BJ (cell line): ENCODE measurements at places on chromosomes 1 and 21. TPM values are rescaled to one million over a fixed set of nuclear protein-coding genes. Genes with fewer than 3 reads are reported as not detected.

Gene TLCD4
- polyA plus RNA-seq: 0.09 and 0.20 TPM in 2 replicates

Gene CHI3L1
- polyA plus RNA-seq: 0.10 and 0.20 TPM in 2 replicates

Gene LCE1D
- polyA plus RNA-seq: not detected in 2 replicates

Gene ATP1A2
- 0.49 and 1.1 TPM in 2 replicates for polyA plus RNA-seq

Gene IPP
- polyA plus RNA-seq: 4.4 and 9.6 TPM in 2 replicates

Gene C21orf58
- polyA plus RNA-seq: 2.5 and 4.1 TPM in 2 replicates

Gene WLS
- polyA plus RNA-seq: 28.4 and 34.9 TPM in 2 replicates

Gene SIM2
- polyA plus RNA-seq: not detected in 2 replicates

Gene FCRL2
- polyA plus RNA-seq: not detected in 2 replicates

DNA sequence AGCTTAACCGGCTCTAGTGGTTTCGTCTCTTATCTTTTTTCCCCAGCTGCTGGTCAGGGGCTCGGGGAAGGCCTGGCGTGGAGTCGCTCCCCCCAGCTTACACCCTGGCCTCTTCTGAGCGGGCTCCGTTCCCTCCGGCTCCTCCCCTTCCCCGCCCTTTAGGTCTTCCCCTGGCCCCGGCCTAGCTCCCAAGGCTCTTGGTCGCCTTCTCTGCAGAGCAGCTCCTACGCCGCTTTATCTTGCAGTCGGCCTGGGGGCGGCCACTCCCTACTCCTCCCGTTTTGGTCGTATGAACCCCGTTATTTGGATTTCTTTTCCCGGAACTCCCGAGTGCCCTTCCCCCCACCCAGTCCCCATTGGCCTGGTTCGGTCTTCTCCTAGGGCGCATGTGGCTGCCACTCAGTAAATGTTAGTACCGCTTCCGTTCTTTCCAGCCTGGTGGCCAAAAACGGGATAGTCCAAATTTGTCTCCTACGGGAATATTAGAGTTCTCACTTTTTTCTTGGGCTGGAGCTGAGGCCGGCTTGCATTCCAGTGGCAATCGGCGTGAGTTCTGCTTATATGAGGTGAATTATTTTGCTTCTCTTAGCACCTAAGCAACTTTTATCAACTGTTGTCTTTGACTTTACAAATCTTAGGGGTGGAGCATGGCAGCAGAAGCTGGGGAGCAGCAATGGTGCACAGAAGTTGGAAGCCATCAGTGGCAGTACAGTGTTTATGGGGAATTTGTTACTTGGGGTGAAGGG is 467 bp downstream of the THRAP3 start:
- DNase-seq: peak; percentile 59

DNA sequence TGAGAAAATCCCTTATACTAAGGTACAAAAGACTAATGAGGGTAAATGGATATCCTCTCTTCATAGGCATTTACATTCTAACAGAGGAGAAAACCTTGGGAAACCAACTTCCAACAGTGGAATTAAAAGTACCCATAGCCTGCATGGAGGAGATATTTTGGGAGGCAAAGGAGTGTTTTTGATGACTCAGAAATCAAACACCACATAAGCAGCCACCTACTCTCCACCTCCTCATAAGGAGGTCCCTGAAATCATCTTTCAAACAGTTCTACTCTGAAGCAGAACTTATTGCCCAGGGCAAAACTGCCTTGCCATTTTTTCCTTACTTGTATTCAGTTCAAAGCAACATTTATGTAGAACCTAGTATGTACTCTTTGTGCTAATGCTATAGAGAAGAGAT is 211.3 kb downstream of the KCNH1 start:
- DNase-seq: no peak

DNA sequence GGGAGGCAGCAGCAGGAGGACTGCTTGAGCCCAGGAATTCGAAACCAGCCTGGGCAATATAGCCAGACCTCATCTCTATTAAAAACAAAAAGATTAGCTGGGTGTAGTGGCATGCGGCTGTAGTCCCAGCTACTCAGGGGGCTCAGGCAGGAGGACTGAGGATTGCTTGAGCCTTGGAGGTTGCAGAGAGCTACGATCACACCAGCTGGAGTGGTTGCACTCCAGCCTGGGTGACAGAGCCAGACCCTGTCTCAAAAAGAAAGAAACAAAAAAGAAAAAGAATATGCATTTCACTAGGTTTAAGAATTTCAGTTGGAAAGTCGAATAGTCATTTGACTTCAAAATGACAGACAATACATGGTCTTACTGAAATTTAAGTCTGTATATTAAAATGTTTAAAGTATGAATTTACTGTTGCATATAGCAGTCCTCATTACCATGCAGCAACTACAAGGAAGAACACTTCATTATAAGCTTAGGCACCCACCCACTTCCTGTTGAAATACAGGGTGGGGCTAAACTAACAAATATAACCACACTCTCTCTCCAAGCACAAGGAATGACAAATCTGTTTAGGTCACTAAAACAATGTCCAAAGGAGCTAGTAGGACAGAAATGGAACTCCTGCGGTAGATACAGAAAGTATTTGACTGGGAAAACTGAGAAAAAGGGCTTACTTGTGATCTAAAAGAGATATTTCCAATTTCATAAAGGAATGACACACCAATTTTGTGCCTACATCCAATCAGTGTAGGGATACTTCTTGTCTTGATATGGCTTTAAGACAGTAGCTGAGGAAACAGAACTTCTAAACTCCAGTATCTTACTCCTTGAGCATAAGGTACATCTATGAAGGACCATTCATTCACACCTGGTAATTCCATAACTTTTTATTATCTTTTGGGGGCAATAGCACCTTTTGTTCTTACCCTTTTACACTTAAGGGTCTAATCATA is 44.1 kb downstream of the GPR3 start:
- DNase-seq: peak; percentile 37

DNA sequence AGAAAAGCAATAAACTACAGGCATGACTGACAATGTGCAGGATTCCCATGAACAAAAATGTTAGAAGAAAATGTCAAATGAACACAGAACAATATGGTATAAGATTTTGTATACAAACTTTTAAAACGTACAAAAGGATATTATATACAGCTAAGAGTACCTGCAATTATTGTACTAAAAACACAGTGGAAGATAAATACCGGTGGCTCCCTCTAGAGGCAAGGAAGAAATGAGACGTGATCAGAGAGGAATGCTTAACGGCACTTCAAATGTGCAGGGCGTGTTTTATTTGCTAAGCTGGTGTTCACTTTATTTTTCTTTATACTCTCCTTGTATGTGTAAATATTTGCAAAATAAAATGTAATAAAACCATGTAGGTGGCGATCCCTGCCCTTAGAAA is 191.8 kb upstream of the SAMSN1 start:
- DNase-seq: no peak

DNA sequence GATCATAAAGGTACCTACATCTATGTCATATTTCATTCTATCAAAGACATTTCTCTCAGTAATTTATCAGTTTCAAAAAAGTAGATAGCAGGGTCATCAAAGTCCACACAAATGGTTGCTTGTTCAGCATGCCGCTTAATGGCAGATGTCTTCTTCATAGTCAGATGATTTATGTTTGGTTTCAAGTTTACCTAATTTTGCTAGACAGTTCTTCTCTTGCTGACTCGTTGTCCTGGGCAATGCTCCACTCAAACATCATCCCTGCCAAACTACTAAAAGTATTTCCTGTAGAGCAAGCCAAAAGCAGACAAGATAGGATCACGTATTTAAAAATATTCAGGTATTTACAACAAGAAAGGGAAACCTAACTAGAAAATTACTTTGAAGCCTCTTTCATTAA is 13.6 kb downstream of the NUP210L start:
- peak; percentile 23 for DNase-seq

- DNase-seq: no peak
These were observed 29.3 kb downstream of the ZNF648 start for GRCh38 chr1:182032251-182032650.

- no peak for DNase-seq
These were observed 11.3 kb downstream of the WNT3A start for GRCh38 chr1:228018125-228018398.

- no peak for DNase-seq
These were observed 47.1 kb upstream of the ARHGAP29 start for GRCh38 chr1:94284476-94284875.

GRCh38 chr1:12485231-12486058 is 132.6 kb downstream of the DHRS3 start:
- no peak for DNase-seq

DNA sequence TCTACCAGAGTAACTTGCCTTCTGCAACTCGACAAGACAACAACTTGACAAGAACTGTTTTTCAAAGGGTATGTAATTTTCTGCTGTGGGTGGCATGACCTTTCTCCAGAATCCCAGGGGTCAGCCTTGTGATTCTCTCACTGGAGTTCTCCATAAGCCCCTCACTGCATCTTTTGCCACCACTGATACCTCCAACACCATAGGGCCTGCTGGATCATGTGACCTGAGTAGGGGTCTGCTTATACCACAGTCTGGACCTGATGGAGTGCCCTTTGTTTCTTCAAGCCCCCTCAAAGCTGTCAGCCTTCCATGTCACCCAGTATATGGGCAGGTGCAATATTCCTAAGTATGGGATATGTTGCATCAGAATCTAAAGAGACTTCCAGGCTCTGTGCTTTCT is 31.6 kb upstream of the DIPK1A start:
- DNase-seq: no peak

- peak; percentile 13 for DNase-seq
These were observed 5.8 kb downstream of the KISS1 start for GRCh38 chr1:204190212-204191211.

GRCh38 chr1:52195161-52195560 is 53.3 kb downstream of the ZFYVE9 start:
- DNase-seq: no peak

DNA sequence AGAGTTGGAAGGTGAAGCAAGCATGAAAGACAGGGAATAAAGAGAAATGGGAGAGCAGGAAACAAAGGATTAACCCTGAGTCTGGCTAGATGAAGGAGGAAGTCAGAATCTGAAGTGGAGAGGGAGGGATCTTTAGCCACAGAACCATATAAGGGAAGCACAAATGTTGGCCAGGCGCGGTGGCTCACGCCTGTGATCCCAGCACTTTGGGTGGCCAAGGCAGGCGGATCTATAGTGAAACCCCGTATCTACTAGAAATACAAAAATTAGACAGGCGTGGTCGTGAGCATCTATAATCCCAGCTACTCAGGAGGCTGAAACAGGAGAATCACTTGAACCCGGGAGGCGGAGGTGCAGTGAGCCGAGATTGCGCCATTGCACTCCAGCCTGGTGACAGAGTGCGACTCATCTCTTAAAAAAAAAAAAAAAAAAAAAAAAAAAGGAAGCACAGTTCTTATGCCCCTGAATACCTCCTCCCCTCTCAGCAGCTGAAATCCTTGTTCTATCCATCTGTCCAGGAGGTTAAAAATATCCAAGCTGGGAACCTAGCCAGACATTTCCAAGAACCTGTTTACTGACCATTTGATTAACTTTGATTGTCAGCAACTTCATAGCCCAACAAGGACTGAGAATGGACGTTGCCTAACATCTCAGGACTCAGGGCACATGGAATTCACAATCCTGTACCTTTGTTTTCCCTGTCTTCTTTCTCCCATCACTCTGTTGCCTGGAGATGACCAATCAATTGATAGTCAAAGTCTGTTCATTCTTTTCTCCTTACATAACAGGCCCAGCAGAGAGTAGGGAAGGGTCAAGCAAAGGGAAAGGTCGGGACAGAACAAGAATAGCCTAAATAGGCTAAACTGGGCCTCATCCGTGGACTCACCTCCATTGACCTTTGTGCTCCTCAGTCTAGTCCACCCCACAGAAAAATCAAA is 10.6 kb downstream of the TXNIP start:
- DNase-seq: no peak

GRCh38 chr1:10398278-10398733 is 558 bp upstream of the PGD start:
- DNase-seq: no peak

GRCh38 chr1:26900815-26901511 is 696 bp upstream of the GPATCH3 start:
- DNase-seq: no peak

- DNase-seq: no peak
These were observed 86.7 kb downstream of the PTPN14 start for GRCh38 chr1:214464445-214465287.

DNA sequence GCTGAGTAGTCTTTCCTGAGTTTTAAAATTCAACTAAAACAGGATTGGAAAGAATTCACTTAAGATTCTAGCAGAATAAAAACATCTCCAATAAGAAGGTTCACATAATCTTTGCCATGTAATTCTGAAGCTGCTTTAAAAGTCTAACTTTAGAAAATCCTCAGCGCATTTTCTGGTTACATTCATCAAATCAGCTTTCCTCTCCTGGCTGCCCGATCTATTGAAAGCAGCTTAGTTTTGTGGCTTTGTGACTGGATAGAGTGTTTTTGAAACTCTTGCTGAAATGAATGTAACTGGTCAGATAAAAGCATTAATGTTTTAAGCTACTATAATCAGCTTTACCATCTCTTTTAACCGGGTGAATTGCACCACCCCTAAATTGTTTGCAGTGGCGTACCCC is 66.8 kb downstream of the DOP1B start:
- no peak for DNase-seq

GRCh38 chr1:145690587-145691558 is 16.3 kb downstream of the PDZK1 start:
- DNase-seq: peak; percentile 26
